ENCODE measurements at places on chromosomes 7 and 10.

DNA sequence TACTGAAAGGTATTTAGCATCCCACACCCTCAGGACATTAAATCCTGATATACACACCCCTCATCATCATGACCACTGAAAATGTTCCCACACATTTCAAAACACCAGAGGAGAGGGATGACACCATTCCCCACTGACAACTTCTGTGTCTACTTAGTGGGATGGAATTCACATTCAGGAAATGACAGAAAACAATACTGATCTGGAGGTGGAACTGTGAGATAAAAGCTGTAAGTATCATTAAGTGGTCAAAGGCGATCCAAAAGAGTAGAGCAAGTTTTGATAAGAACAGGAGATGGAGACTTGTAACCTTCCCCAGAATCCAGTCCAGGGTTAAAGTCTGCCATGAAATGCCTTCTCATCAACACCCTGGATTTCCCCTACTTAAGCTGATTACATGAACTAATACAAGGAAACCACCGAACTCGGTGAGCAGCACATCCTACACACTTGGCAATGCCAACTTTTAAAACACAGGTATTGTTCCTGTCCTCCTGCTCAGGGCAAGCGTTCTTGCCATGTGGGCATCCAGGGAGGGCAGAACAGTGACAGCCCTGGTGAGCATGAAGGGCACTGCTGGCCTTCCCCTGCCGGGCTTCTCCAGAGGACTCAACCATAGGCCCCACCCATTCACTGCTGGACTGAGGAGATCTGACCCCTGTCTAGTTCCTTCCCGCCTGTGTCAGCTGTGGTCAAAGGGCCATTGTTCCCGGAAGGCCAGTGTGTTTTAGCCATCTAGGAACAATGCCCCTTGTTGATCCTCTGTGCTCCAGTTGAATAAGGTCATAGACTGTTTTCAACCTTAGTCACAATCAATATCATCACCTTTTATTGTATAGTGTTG lies 85.0 kb downstream of the SGMS1 start:
- no peak for DNase-seq

DNA sequence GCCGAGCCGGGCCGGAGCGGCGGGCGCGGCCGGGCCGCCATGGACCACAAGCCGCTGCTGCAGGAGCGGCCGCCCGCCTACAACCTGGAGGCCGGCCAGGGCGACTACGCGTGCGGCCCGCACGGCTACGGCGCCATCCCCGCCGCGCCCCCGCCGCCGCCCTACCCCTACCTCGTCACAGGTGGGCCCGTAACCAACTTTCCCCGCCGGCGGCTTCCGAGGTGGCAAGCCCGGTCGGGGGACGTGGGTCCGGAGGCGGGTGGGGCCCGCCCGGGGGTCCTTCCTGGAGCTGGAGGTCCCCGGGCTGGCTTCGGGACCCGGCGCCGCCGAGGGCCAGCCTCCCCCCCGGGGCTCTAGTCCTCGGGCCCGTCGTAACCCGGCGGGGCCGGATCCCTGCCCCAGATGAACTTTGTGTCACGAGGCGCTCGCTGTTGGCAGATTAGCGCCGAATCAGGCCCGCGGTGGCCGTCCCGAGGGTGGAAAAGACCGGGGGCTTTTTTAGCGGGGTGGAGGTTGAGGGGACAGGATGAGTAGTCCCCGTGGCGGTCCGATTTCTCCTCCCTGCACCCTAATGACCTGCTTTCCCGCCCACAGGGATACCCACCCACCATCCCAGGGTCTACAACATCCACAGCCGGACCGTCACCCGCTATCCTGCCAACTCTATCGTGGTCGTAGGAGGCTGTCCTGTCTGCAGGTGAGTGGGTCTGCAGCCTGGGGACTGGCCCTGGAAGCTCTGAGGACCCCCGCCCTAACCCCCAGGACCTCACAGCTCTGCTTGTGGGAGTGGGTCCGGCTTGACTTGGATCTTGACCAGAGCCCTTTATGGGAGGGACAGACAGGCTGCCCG lies 496 bp downstream of the BRI3 start:
- DNase-seq: no peak

GRCh38 chr7:34219153-34219718 lies 313.9 kb downstream of the BMPER start:
- DNase-seq: no peak

DNA sequence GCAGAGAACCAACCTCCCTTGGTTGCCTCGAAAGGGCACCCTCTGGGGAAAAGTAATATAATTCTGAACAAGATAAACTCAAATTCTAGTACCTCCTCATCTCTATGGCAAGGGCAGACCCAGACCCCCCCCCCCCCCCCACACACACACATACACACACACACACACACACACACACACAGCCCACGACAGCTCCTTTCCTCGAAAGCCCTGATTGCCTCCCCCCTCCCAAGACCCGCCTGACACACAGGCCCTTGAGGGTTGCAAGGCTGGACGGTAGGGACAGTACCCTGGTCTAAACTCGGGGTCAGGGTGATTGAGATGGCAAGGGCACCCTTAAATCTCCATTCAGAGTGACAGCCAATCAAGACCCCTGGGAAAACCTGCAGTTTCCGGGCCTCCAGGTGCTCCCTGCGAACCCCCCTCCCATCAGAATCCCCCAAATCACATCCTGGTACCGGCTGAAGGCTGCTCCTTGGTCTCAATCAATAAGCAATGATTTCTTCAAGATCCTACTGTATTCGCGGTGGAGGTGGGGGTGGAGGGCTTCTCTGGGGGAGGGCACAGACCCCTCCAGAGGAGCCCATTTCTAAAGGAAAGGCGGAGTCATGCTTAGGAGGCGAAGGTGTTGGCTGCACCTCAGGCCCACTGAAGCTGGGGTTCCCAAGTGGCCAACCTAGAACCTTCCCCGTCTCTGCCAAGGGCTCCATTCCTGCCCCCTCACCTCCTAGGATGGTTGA lies 100.7 kb downstream of the HIP1 start:
- no peak for DNase-seq

GRCh38 chr10:45819552-45819951 lies 27.7 kb downstream of the AGAP4 start:
- no peak for DNase-seq

- no peak for DNase-seq
These were observed 29.4 kb downstream of the CPA1 start for GRCh38 chr7:130409712-130410072.

DNA sequence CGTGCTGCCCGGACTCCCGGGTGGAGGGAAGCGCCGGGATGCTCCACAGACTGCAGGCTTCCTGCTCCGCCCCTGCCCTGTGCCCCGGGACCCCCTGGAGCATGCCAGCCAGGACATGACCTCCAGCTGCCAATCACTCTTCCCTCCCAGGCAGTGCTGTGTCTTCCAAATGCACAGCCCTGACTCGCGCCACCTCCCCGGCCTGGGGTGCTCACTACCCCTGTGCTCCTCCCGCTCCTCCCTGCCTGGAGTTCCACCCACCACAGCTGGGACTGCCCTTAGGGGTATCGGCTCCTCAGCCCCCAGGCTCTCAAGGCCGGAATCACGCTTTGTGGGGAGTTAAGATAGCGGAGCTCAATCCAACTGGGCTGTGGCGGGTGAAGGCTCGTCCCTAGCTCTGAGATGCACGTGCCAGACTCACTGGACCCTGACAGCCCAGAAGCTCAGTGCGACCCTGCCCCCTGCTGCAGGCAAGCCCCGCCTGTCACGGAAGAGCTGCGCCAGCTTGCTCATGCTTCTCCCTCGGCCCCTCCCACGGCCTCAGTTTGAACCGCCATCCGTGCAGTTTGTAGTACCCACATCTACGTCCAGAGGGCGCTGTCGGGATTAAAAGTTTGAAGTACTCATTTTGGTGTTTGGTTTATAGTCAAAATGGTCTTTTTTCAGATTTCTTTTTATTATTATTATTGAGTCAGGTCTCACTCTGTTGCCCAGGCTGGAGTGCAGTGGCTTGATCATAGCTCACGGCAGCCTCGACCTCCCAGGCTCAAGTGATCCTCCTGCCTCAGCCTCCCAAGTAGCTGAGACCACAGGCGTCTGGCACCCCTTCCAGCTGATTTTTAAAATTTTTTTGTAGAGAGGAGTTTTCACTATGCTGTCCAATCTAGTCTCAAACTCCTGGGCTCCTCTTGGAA lies 142.5 kb upstream of the TCERG1L start:
- peak; percentile 8 for DNase-seq

DNA sequence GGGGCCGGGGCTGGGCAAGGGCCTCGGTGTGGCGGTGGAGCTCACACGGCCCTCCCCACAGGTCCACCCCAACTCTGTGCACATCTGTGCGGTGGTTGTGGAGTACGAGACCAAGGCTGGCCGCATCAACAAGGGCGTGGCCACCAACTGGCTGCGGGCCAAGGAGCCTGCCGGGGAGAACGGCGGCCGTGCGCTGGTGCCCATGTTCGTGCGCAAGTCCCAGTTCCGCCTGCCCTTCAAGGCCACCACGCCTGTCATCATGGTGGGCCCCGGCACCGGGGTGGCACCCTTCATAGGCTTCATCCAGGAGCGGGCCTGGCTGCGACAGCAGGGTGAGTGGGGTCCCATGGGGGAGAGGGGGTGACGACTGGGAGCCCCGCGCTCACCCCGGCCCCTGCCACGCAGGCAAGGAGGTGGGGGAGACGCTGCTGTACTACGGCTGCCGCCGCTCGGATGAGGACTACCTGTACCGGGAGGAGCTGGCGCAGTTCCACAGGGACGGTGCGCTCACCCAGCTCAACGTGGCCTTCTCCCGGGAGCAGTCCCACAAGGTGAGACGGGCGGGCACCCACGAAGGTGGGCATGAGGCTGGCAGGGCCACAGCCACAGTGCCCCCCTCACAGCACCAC lies 8.8 kb downstream of the TMEM120A start:
- no peak for DNase-seq

GRCh38 chr10:32360241-32360640 lies 13.3 kb upstream of the EPC1 start:
- DNase-seq: no peak

DNA sequence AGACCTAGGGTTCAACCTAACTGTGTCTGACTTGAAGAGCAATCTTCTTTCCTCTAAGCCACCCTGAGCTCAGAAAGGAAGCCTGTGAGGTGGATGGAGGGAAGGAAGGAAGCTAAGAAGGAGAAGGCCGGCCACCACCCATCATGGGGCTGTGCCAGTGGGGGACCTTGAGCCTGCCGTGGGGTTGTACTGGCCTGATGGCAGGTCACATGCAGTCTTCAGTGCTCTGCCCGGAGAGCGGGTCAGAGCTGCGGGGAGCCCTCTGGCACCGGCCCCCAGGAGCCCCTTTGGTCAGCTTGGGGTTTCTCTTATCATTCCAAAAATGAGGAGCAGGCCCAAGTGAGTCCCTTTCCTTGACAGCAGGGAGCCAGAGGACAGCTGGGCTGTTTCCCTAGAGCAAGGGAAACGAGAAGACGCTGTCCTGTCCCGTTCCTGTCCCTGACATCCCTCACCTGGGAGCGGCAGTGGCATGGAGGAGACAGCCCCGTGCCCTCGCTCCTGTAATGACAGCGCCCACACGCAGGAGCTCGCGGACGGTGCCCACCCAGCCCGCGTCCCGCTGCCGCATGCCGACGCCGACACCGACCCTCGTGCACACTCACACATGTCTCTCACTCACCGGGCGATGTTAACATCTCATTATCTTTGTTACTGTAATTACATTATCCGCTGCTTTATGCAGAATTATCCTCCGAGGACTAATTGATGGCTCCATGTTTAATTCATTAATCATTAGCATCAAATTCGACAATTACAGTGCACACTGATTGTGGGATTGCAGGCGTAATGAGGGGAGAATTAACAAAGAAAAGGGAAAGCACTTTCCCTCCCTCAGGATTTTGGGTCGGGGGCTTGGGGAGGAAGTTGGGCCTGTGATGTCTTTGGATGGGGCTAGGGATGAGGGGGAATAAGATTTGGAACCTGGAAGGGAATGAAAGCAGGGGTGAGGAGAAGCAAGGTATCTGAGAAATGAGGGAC lies 31.3 kb downstream of the GBX1 start:
- no peak for DNase-seq

GRCh38 chr10:81309041-81309552 lies 565.9 kb upstream of the NRG3 start:
- no peak for DNase-seq

DNA sequence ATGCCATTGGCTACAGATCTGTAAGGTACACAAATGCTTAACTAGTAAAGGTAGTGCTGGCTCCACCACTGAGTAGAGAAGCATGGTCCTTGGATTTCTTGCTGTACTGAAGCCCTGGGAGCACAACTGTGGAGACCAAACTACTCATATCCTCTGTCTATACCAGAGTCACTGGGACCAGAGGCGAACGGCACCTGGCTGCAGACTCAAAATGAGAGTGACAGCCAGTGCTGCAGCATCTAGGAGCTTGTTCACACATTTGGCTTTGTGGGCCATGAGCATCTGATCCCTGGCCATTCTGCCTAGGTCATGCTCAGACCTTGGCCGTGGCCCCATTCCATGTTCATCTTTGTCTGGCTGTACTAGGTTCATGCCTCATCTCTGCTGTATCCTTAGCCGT lies 31.9 kb downstream of the LRRC18 start:
- DNase-seq: no peak

- DNase-seq: no peak
These were observed 260.7 kb downstream of the BMPER start for GRCh38 chr7:34165927-34166550.

- no peak for DNase-seq
These were observed 87.2 kb downstream of the KCNMA1 start for GRCh38 chr10:77550378-77550777.

DNA sequence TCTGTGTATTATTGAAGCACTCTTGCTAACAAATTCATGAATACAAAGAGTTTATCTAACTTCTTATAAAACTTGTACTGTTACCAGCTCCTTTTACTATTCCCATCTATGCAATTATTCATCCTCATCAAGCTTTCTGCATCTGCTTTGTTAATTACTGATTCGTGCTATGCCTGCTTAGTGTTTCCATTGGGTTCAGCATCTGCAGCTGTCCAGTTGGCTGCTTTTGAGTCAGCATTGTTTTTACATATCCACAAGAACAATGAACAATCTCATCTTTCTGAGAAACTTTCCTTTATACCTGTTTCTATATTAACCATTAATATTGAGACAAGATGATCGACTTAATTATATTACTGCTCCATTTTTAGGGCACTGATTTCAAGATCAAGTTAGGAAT lies 19.6 kb upstream of the ANLN start:
- no peak for DNase-seq

- no peak for DNase-seq
These were observed 37.4 kb upstream of the CDCA7L start for GRCh38 chr7:21983056-21983455.

GRCh38 chr7:98902523-98902922 lies 24.2 kb downstream of the TRRAP start:
- DNase-seq: no peak

- no peak for DNase-seq
These were observed 119.5 kb downstream of the RNF216 start for GRCh38 chr7:5661942-5662341.

GRCh38 chr7:158655931-158656441 lies 48.6 kb downstream of the NCAPG2 start:
- no peak for DNase-seq

DNA sequence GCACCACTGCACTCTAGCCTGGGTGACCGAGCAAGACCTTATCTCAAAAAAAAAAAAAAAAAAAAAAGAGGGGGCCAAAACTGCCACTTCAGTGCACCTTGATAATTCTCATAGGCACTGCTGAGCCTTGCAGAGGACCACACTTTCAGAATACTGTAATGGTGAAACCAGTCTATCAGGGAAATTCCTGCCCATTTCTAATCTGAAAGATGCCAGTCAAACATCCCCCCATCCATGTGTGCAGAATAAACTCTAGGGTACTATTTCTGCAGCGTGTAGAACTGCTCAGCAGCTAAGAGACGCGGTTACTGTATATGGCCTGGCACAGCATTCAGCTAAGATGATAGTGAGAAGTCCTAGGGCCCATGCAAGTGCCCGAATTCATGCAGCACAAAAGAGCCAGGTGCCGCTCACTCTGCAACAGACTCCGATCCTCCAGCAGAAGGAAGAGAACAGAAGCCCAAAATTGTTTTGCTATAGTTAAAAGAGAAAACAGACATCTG lies 286.8 kb upstream of the KLF14 start:
- DNase-seq: no peak

Data from NCI-H1930 (cell line).